ENCODE measurements at places on chromosomes 4 and X.
A peak's percentile ranks its signal among the peaks of the same experiment; 100 is the strongest.

- no peak for DNase-seq
These were observed 32.9 kb upstream of the NDP start for GRCh38 chrX:44006081-44006480.

DNA sequence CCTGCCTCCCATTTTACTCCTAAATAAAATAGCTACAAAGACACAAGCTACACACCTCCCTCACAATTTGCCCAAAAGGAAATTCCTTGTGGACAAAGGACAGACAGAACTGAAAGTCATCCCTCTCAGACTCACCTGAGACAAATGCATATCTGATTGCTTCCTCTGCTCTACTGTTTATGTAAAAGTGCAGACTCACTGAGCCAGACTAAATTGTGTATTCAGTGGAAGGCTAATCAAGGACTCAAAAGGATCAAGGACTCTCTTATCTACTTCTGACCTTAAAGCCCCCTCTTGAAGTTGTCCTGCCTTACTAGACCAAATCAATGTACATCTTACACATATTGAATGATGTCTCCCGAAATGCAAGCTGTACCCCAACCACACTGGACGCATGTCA is 3.9 kb downstream of the PDCL2 start:
- DNase-seq, result no peak

DNA sequence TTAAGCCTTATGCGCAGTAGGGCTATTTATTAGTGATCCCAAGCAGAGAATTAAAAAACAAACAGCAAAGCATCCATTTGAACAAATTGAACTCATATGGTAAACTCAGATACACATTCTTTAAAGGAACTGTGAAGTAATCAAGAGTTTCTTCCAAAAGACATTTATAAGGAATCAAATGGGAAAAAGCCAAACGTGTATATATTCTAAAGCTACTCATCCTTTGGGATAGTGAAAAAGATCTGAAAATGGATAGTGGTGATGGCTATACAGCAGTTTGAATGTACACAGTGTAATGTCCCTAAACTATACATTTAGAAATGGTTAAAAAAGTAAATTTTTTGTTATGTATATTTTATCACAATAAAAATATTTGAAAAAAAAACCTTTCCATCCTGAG is 16.6 kb upstream of the HPGDS start:
- DNase-seq, result no peak

- DNase-seq, result no peak
These were observed 1.6 kb upstream of the ZC4H2 start for GRCh38 chrX:64977830-64978229.

GRCh38 chr4:4368809-4369580 is 17.9 kb upstream of the NSG1 start:
- no peak for DNase-seq

- DNase-seq, result no peak
These were observed 92.4 kb downstream of the ATRX start for GRCh38 chrX:77693594-77693993.

DNA sequence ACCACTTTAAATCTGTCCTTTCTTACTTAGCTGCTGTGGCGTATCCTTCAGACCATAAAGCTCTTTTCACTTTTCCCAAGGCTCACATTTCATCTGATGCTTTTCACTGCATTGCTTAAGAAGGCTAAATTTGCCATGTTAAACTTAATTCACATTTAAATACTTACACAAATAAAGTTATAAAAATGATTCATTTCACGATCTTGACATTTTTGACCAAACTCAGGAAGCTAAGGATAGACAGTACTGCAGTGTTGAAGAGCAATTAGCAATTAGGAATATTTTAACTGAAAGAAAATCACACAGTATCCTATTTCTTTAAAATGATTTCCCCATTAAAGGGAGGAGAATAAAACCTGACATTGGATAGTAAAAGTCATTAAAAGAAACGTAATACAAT is 1038.6 kb downstream of the STPG2 start:
- no peak for DNase-seq

GRCh38 chr4:56748271-56748670 is 67.2 kb upstream of the HOPX start:
- DNase-seq, result no peak

DNA sequence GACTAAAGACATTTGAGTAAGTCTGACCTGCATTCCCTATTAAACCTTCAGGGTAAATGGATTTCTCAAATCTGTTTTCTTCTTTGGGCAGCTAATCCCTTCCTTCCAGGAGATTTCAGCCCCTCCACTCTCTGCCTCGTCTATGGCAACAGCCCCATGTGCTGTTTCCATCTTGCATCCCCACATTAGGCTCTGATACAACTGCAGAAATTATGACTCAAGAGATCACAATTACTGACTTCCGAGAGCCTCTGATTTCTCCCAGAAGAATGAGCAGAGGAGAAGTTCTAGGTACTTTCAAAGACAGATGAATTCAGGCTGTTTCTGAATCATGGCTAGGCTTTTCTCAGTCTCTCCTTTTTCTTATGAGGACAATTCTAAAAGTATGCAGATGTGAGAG is 38.7 kb downstream of the RAI2 start:
- DNase-seq, result no peak

- DNase-seq, result peak; percentile 85
These were observed 752 bp upstream of the FGF5 start for GRCh38 chr4:80265571-80266252.

GRCh38 chr4:140932501-140933045 is 176.4 kb upstream of the TBC1D9 start:
- no peak for DNase-seq

DNA sequence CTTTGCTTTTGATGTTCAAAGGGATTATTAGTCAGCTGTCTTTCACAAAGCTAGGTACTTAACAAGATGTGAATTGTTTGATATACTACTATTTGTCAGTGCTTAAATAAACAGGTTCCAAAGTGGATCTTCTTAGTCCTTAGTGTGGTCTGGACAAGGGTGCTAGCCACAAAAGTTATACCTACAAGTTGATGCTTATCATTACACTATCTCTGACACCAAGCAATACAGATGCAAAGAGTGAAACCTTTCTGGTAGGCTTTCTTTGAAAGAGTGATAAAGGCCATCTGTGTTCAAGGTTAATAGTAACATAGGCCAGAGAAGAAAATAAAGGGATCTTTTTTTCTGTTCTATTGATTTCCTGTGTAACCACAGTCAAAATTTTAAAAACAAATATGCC is 12.2 kb upstream of the RBPJ start:
- no peak for DNase-seq

DNA sequence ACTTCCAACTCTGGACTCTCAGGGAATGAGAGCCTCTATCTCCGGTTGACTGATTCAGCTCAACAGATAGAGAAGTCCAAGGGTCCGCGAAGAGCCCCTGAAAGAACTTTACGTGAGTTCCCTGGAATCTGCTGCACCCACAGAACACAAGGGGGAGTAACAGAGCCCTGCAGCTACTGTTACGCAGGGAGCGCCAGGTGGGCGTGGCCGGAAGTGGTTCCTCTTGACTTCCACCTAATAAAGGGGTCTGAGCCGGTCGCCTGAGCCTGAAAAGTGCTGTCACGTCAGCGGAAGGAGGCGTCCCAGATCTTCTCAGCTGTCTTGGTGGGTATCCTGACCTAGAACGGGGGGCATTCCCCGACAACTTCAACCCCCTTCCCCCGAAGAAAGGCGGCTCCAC is at the start of gene MAGEB6:
Gene MAGEB6, plus strand, starts transcription at position 237 of the 400 bp plus-strand sequence. CDS start 1,407 bp downstream, outside the sequence.
- no peak for DNase-seq

DNA sequence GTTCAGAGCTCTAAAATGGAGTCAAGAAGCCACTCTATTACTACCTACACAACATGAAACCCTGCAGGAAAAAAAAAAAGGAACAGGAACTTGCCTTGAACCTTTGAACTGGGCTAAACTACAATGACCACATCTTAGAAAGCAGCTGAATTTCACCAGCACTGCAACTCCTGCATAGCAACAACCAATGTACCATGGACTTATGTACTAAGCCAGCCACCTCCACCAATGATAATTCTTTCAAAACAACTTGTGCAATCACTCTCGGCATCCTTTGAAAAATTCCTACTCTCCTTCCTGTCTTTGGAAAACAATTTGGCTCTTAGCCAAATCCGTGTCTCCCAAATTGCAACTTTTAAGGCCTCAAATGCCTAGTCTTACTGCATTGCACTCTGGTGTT is 26.8 kb upstream of the FMR1 start:
- DNase-seq, result no peak

- DNase-seq, result no peak
These were observed 10.7 kb downstream of the TENT5D start for GRCh38 chrX:80430826-80431504.

- no peak for DNase-seq
These were observed 119.8 kb downstream of the GUCY2F start for GRCh38 chrX:109362101-109362500.

- no peak for DNase-seq
These were observed 470.4 kb upstream of the GALNT7 start for GRCh38 chr4:172698256-172698655.

GRCh38 chrX:24146283-24146949 is 3.1 kb upstream of the ZFX start:
- no peak for DNase-seq

DNA sequence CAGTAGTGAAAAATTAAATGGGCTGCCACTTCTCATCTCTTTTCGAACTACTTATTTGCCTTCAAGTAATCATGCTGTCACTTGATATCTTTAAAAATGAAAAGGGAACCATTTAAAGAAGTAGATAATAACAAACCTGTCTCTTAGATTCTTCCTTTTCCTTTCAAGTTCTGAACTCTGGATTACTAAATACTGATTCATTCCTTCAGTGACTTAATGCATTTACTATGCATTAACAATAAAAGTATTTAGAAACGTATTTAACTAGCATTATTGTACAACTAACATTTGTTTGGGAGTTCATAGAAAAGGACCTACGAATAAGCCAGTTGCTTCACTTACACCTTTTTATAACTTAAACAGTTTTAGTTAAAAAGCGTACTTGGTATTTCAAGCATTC is 61.1 kb upstream of the RAB33B start:
- no peak for DNase-seq

DNA sequence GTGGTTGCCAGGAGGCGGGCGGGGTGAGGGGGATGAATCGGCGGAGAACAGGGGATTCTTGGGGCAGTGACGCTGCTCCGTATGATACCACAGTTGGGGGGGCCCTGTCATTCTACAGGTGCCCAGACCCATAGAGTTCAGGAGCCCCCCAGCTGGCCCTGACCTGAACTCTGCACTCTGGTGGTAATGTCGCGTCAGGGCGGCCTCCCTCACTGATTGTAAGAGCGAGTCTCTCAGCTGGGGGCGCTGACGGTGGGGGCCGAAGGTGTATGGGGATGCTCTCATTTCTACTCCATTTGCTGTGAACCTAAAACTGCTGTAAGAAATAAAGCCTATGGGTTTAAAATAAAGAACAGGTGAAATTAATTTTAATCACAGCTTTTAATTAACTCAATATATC is 91.8 kb upstream of the PSAPL1 start:
- DNase-seq, result no peak

GRCh38 chr4:122548452-122548851 is 72.4 kb downstream of the IL21 start:
- DNase-seq, result no peak

GRCh38 chr4:157791236-157791635 is 381.6 kb downstream of the GASK1B start:
- no peak for DNase-seq

DNA sequence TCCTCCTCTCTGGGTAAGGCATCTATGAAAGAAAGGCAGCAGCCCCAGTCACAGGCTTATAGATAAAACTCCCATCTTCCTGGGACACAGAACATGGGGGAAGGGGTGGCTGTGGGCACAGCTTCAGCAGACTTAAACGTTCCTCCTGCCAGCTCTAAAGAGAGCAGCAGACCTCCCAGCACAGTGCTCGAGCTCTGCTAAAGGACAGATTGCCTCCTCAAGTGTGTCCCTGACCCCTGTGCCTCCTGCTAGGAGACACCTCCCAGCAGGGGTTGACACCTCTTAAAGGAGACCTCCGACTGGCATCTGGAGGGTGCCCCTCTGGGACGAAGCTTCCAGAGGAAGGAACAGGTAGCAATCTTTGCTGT is 89.9 kb downstream of the EFHC2 start:
- DNase-seq, result no peak
